ENCODE measurements at places on chromosomes 7 and 10.

DNA sequence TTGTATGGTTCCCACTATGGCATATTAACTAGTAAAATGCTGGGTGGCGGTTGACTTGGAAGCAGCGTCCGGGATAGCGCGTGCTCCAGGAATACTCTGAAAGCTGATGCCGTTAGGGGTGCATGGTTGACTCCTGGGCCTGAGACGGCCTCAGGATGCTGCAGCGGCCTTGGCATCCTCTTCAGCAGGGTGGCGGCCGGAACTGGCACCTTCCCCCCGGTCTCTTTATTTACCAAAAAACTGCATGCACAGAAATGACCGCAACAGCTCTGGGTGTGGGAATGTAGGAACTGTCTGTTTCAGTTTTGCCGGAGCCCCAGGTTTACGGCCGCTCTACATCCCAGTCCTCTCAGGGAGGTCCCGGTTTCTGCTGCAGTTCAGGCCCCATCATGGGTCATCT lies 28.8 kb downstream of the PFKP start:
- DNase-seq: no peak

DNA sequence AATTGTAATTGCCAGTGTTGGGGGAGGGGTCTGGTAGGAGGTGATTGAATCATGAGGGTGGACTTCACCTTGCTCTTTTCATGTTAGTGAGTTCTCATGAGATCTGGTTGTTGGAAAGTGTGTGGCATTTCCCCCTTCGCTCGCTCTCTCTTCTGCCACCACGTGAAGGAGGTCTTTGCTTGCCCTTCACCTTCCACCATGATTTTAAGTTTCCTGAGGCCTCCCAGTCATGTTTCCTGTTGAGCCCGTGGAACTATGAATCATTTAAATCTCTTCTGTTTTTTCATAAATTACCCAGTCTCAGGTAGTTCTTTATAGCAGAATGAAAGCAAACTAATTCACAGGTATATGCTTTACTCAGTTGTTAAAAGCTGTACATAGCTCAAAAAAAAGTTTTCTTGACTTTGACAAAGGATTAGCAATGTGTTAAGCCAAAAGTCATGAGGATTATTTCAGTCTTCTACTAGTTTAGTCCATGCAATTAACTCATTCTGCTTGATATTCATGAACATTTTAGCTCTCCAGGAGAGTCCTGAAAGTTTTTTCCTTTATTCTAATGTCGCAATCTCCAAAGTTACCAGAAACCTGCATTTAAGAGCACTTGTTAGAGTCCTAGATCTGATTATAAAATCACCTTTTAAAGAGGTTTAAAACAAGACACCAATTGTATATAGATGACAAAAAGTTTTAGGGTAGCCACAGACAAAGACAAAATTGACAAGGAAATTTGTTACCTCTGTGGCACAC lies 27.7 kb upstream of the ARHGAP12 start:
- no peak for DNase-seq

- DNase-seq: no peak
Measured at GRCh38 chr7:19747740-19748339, 25.6 kb downstream of the TMEM196 start.

DNA sequence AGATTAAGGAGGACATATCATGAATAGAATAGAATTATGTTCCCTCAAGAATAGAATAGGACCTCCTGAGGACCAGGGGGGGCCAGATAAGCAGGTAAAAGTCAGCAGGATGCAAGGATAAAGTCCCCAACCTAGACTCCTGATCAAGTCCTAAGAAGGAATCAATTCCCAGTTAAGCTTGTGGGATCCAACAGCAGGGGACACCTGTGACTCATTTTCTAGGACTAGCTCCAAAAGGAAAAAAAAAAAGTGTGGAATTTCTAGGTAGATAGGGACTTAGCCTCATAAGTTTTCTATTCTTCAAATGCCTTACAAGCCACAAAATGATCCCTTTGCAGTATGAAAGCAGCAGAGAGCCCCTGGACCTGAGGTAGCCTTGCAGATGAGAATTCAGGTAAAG lies 336.2 kb downstream of the WDR11 start:
- no peak for DNase-seq

DNA sequence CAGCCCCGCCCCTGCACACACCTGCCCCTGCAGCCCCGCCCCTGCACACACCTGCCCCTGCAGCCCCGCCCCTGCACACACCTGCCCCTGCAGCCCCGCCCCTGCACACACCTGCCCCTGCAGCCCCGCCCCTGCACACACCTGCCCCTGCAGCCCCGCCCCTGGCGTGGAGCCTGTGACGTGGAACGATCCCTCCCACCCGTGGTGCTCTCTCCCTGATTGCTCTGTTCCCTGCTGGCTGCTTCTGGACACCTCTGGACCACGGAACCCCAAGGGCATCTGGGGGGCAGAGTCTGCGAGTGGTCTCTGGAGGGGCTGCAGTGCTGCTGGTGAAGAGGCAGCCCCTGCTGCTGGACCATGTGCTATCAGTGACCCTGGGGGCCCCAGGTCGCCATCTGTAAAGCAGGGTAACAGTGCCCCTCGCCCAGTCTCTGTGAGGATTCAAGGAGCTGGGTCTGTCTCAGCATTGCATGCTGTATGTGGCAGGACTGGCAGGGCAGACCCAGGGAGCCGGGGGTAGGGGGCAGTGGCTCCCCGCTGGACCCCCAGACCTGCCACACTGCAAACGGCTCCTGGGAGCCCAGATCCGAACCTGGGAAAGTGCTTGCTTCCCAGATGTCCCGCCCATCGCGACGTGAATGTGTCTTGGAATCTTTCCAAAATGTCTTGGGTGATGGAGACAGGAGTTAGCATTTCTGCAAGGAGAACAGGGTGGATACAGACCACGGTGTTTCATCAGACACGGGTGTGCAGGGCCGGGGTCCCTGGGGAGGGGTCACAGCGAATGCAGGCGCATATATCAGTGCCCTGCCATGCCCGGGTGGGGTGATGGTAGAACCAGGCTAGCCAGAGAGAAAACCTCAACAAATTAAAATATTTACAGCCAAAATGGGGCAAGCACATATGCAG lies 27.9 kb upstream of the NKX6-2 start:
- DNase-seq: no peak

DNA sequence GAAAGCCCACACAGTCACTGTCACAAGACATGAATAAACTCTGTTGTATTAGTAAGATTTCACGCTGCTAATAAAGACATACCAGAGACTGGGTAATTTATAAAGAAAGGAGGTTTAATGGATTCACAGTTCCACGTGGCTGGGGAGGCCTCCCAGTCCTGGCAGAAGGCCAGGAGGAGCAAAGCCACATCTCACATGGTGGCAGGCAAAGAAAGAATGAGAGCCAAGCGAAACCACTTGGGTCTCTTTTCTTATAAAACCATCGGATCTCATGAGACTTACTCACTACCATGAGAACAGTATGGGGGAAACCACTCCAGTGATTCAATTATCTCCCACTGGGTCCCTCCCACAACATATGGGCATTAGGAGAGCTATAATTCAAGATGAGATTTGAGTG lies 110.2 kb downstream of the ST8SIA6 start:
- no peak for DNase-seq

DNA sequence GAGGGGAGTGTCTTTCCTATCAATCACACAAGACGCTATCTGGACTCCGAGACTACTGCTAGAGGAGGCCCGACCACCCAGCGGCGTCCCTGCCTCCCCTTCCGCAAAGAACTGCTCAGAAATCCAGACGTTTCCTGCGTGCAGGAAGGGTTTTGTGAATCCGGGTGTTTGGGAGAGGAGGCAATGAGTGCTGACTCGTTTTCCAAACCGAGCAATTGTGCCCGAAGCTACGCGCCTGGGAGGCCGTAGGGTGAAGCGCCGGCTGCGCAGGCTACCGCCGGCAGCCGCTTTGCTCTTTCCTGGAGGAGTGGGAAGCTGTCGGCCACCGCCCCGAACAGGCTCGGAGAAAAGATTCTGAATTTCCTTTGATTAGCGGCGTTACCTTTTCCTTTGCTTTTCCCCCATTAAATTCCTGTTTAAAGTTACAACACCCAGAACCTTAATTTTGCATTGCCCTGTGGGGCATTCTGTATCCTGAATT lies 5.3 kb downstream of the VAX1 start:
- DNase-seq: no peak

DNA sequence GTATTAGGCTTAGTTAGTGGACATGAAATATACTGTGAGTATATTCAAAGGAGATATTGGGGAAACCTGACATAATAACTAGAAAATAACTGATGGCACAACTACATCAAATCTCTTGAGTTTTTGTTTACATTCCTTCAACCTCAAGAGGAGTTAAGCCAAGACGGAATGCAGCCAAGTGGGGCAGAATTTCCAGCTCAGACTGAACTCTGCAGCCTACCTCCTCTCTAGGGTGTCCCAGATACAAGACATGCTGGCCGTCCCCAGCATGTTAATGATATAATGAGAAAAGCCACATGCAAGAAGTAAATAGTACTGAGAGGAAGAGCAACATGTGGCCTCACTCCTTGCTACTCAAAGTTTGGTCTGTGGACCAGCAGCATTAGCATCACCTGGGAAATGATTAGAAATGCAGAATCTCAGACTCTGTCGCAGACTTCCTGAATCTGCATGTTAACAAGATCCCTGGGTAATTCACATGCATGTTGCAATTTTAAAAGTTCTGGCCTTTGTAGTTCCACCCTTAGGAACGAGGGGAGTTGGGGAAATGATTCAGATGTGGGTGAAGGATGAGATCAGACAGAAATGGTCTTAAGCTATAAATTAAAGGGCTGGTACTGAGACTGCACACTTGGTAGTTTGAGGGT lies 118.4 kb upstream of the CACUL1 start:
- peak; percentile 13 for DNase-seq

GRCh38 chr10:5293691-5294550 lies 70.8 kb upstream of the UCN3 start:
- DNase-seq: peak; percentile 73

- no peak for DNase-seq
Measured at GRCh38 chr7:71034243-71034642, 97.7 kb upstream of the GALNT17 start.

DNA sequence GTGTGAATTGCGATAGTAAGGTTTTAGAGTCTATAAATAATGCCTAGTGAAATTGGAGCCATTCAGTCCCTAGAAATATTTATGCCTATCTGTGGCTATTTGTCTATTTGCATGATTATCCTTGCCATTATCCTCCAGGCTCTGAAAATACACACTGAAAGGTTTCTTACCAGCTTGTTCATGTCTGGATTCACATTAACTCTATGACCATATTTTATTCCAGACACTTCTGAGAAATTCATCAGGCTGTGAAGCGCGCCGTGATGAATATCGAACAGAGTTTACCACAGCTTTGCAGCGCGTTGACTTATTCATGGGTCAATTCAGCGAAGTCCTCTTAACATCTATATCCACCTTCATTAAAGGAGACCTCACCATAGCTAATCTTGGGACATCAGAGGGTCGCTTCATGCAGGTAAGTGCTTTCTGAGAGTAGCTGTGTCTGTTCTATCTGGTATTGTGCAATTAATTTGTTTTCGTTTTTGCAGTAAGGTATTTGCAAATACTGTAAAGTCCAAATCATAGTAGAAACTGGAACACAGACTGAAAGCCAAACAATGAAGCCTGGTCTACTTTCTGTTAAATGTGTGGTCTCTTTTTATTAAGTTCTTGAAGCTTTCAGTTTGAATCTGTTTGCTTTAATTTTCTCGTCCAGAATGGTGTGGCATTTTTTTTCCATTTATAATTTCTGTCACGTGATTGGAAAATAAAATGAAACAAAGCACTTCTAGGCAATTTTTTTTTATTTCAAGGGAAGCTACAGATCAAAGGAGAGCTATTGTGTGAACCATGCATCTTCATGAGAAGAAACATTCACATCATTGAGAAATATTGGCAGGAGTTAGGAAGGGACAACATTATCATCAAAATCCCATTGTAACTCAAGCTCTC lies 59.7 kb downstream of the MET start:
- no peak for DNase-seq

DNA sequence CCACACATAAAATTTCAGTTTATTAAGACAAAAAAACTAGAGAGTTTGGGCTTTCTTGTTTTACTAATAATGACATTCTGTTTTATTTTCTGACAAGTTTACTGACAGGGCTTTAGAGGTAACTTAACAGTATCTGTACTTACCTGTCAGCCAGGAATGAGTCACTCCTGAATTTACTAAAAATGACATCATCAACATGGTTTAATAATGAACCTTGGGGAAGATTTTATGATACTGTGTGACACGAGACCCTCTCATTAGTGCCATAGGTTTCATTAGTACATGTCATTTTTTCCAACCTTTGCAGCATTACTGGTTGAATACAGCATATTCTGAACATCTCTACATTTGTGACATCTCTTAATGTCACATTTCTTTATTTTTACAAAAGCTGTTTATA lies 131.1 kb downstream of the KCND2 start:
- no peak for DNase-seq

GRCh38 chr10:86198271-86198670 lies 168.3 kb downstream of the GRID1 start:
- no peak for DNase-seq

- DNase-seq: no peak
Measured at GRCh38 chr10:48839809-48840679, 99.6 kb downstream of the LRRC18 start.

DNA sequence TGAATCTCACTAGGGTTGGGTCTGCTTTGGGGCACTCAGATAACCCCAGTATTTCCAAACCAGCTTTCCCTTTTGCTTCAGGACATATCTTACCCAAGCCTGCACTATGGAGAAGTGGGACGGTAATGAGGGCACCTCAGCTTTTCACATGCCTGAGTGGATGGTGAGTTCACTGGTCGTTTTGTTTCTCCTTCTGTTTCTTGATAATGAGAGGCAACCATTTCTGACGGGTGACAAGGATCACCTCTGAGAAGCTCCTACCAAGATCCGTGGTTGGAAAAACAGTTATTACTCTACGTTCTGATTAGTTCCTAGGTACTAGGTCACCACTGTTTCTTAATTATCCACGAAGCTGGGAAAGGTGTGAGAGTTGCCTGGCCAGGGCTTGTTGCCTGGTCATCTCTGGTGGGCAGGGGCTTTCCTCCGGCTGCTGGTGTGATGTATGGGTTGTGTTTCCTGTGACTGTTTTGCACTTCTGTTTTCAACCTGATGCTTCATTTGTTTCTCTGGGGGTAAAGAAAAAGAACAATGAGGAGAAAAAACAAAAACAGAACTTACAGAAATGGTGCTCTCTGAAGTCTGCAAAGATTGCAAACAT lies 65.7 kb upstream of the STRIP2 start:
- no peak for DNase-seq

DNA sequence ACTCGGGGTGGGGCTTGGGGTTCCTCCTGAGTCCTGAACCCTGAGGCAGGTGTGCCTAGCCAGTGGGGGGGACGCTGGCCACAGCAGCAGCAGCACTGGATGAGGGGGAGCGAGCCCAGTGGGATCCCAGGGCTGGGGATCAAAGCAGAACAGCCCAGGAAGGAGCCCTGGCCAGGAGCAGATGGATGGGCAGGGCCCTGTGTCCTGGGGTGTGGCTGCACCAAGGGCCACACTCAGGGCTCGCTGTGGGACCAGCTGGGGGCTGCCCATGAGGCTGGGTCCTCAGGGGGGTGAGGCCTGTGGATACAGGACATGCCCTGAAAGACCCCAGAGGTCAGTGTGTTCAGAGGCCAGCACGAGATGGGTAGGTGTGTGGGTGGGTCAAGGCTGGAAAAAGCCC lies 50.9 kb downstream of the STK32C start:
- no peak for DNase-seq

GRCh38 chr10:3074145-3074665 lies 6.9 kb downstream of the PFKP start:
- no peak for DNase-seq

All from MV-4-11 (cell line).